ENCODE measurements at places on chromosomes 11 and 22.

DNA sequence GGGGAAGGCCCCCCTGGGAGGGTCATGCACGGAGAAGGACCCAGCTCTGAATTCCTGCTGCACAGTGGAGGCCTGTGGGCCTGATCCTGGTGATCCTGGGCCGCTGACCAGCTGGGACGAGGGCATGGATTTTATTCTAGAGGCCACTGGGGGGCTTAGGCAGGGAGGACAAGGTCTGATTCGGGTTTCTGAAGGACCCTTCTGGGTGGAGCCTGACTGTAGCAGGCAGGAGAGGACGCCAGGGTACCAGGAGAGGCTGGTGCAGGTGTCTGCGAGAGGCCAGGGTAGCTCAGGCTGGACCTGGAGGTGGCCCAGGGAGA lies 31.3 kb downstream of the MPPED1 start:
- DNase-seq = no peak

DNA sequence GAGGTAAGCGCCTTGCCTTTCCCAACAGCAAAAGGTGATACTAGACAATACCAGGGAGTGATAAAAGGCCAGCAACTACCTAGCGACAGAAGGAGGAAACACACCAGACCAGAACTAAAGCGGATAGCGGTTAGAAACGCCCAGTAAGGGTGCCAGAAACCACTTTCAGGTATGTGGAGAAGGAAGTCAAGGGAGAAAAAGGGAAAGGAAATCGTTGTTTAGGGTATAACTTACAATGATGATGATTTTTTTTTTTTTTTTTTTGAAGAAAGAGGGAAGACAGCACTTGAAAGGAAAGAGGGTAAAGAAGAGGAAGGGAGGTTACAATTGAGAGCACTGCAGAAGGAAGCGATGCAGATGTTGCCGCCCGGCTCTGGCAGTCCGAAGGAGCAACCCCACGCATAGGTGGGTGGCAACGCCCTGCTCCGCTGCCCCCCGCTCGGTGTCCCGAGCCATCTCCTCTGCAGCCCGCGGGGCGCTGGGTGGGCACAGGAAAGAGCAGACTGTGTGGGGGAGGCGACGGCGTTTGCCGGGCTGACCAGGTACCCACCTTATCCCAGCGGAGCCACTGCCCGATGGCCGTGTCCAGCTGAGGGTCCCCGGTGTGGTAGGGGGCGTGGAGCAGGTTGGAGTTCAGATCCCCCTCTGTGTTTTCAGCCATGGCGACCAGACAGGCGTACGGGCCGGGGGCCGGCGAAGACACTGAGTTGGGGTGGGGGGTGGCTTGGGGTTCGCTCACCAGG lies 561 bp downstream of the PGM2L1 start:
- DNase-seq = peak; percentile 27

GRCh38 chr11:22203281-22203680 lies 10.4 kb downstream of the ANO5 start:
- DNase-seq = no peak

- no peak for DNase-seq
Measured at GRCh38 chr11:132655187-132655855, 877.0 kb downstream of the OPCML start.

GRCh38 chr22:27892811-27893210 lies 26.2 kb downstream of the PITPNB start:
- no peak for DNase-seq

DNA sequence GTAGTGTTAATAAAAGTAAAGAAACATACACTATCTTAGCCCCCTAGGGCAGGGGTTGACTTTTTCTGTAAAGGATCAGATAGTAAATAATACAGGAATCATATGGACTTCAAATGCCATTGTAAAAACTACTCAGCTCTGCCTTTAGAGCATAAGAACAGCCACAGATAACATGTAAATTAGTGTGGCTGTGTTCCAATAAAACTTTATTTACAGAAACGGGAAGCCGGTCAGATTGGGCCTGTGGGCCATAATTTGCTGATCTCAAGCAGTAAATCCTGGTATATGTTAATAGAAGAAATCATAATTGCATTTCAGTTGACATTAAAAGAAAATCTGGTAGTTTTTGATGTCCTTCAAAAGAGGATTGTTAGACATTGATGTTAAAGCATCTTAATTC lies 76.5 kb downstream of the ZC3H12C start:
- no peak for DNase-seq

GRCh38 chr11:120425527-120425926 lies 86.0 kb upstream of the GRIK4 start:
- no peak for DNase-seq

DNA sequence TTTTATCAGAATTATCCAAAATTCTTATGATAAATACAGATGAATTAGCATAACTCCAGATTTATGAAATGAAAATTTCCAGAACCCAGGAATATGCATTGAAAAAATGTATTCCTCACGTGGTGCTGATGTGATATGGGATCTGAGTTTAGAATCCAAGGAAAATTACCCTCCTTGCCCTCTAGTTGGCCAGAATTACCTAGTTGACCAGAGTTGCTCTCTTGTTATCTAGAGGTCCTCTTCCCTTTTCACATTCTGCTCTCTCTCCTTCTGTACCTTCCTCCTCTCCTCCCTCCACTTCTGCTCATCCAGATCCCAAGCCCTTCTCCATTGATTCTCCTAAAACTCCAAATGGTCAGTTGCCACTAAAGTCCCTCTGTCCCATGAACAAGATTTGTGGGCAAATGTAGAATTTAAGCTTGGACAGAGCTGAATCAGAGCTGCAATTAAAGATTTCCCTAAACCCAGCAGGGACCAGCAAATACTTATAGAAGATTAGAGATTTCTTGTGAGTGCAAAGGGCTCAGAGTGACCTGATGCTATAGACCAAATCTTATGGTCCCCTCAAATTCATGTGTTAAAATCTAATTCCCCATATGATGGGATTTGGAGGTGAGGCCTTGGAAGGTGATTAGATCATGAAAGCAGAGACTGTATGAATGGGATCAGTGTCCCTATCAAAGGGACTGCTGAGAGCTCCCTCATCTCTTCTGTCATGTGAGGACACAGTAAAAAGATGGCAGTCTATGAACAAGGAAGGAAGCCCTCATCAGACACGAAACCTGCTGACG lies 103.2 kb upstream of the IGLL5 start:
- no peak for DNase-seq

- DNase-seq = no peak
Measured at GRCh38 chr11:85347291-85347690, 279.9 kb downstream of the DLG2 start.

- no peak for DNase-seq
Measured at GRCh38 chr11:63847363-63847762, 8.5 kb downstream of the MARK2 start.

- no peak for DNase-seq
Measured at GRCh38 chr11:97685695-97686094, 1295.9 kb downstream of the JRKL start.

DNA sequence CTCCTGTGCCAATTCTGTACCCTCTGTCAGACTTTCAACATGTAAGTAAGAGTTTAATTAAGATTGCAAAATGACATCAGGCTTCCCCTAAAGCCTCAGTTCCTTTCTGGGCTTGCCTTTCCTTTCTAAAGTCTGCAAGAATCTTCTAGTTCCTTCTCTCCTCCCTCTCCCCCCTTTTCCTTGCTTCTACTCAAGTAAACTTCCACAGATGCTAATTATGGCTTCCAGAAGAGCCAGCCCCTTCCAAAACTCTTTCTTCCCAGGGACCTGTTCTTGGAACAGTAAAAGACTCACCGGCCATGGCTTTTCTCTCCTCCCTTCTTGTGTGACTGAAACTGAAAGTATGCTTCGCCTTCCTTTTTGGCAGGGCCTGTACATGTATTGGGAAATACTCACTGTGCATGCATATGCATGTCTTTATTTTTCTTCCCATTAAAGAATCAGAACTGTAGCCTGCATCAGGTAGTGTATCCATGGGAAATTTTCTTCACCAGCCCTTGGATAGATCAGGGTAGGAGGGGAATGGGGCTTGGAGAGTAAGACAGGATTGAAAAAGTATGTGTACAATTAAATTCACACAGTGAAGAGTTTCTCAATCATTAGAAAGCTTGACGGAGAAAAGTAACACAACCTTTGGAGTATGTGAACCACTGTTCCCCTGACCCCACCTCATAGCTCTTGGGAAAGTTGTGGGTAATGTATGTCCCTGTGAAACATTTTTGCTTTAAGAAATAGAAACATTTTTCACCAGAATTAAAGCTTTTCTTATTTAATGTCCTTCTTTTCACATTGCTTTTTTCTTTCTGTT lies at the start of gene CASP1:
CASP1 (minus strand) TSS at position 332 of the 808 bp plus-strand sequence; CDS start at position 301, 31 bp downstream.
- no peak for DNase-seq

GRCh38 chr11:46200537-46201281 lies 76.8 kb upstream of the CREB3L1 start:
- no peak for DNase-seq

- DNase-seq = no peak
Measured at GRCh38 chr11:94194712-94195111, 66.1 kb downstream of the PANX1 start.

DNA sequence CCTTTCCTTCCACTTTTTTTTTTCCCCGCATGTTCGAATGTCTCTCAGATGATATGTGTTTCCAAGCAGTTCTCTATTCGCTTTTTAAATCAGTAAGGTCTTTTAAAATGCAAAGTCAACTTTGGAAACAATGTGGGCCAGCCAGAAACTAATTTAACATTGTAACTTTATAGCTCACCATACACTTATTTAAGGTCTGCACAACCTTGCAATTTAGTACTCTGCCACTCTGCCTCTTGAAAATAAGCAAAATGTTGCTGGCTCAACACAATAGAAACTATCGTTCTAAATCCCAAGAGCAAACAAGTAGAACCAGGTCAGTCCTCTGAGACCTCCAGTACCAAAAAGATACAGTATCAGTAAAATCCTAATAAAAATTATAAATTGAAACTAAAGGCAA lies 109.0 kb downstream of the SIK3 start:
- DNase-seq = no peak

- DNase-seq = no peak
Measured at GRCh38 chr11:102727890-102728289, 3.1 kb upstream of the MMP8 start.

DNA sequence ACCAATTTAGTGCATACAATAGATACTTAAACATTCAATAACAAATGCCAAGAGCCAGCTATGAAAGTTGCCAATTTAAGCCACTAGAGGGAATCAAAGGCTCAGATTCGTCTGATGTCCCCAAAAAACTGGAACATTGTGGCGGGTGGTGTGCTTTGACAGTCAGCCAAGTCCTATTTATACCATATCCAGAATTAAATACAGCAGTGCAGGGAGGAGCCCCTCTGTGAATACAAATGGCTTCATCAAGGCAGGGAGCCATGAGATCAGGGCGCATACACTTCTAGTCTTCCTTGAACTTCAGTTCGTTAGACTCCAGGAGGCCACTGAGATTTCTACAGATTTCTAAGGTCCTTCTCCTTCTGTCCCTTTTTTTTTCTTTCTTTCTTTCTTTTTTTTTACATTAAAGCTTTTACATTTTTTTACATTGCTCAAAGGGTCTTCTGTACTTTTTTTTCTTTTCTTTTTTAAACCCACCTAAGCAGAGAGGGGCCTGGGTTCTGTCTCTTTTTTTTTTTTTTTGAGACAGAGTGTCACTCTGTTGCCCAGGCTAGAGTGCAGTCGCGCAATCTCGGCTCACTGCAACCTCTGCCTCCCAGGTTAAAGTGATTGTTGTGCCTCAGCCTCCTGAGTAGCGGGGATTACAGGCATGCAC lies 41.5 kb upstream of the HSPA8 start:
- peak; percentile 24 for DNase-seq

GRCh38 chr22:44624689-44625420 lies 77.1 kb upstream of the PRR5 start:
- no peak for DNase-seq

GRCh38 chr11:86047275-86047991 lies 21.5 kb downstream of the PICALM start:
- peak; percentile 45 for DNase-seq

DNA sequence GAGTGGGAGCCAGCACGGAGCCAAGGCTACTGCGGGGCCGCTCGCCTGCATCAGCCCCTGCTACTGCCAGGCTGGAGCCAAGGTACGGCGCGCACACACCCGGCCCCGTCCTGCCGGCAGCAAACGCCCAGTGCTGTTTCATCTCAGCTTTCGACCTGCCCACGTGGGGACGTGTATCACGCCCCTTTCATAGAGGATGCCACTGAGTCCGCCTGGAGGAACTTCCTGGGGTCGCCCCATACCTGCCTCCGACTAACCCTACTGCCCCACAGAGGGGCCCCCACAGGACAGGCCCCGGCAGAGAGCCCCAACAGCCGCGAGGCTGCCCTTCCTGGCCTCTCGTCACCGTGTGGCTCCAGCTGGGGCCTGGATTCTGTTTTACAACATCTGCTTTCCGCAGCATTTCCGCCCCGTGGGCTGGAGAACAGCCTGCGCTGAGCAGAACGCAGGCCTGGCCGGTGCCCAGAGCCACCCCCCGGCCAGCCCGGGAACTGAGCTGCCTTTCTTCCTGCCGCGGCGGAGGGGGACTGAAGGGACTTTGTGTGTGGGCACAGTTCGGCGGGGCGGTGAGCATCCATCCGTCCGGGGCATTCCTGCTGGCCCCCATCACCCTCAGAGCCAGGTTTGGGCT lies 22.9 kb upstream of the ARHGAP8 start:
- no peak for DNase-seq

DNA sequence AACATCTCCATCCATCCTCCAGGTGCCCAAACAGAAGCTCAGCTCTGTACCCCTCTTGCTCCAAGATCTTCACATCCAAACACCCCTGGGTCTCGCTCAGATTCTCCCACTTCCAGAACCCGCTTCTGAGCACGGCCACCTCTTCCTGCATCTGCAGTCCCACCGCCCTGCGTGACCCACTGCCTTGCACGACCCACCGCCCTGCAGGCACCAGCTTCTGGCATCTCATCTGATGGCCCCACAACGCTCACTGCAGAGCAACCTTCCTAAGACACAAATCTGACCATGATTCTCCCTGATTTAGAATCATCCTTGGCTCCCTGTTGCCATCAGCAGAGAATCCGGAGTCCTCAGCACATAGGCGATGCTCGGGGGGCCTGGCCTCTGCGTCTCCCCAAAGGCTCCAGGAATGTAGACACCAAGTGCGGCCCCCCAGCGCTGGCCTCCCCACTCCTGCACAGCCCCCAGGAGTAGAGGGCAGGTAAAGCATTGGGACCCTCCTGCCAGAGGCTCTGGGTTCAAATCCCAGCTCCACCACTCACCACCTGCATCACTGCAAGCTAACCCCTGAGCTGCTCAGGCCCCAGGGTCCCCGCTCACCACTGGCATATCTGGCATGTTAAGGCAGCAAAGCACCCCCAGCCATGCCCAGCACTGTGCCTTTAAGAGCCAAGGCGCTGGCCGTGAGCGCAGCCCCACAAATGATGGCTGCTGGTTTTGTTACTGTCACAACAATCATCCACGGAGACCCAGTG lies 459.3 kb downstream of the BRD1 start:
- no peak for DNase-seq

- DNase-seq = no peak
Measured at GRCh38 chr22:43094085-43094484, 4.9 kb upstream of the TTLL1 start.

- no peak for DNase-seq
Measured at GRCh38 chr11:17250561-17251350, 25.8 kb upstream of the NUCB2 start.

GRCh38 chr22:47575291-47575690 lies 812.8 kb downstream of the TBC1D22A start:
- no peak for DNase-seq

GRCh38 chr11:29333993-29334775 lies 682.6 kb downstream of the KCNA4 start:
- no peak for DNase-seq

GRCh38 chr11:110564676-110565356 lies 135.1 kb downstream of the FDX1 start:
- DNase-seq = no peak

Measured in stimulated activated CD4-positive, alpha-beta T cell treated with anti-CD3 and anti-CD28 coated beads, Interleukin-2, amount 100 ng/mL, for 24 hours (primary cell).